ENCODE measurements at places on chromosomes 6 and 20.

- no peak for DNase-seq
These were observed 19.5 kb downstream of the SF3B5 start for GRCh38 chr6:144075875-144076274.

GRCh38 chr20:22866812-22867341 is 168.2 kb upstream of the SSTR4 start:
- no peak for DNase-seq

GRCh38 chr6:1773700-1774099 is 164.0 kb downstream of the FOXC1 start:
- no peak for DNase-seq

DNA sequence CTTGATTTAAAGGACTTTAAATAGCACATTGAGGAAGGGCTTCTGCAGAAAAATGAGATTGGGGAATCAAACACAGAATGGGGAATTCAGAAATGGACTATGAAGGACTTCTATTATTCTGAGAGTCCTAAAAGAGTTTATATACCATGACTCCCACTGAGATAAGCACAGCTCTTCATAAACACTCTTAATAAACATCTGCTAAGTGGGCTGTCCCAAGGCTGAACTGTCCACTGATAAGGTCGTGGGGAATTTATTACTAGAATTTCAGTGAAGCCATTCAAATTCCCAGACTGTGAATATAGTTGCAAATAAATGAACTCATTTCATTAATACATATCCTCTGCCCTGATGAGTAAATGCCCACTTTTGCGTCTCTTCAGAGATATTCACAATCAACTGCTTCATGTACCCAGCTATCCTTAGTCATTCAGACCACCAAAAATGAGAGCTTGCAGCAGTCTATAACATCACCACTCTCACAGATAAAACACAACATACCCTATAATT is 468.2 kb upstream of the RUNX2 start:
- no peak for DNase-seq

DNA sequence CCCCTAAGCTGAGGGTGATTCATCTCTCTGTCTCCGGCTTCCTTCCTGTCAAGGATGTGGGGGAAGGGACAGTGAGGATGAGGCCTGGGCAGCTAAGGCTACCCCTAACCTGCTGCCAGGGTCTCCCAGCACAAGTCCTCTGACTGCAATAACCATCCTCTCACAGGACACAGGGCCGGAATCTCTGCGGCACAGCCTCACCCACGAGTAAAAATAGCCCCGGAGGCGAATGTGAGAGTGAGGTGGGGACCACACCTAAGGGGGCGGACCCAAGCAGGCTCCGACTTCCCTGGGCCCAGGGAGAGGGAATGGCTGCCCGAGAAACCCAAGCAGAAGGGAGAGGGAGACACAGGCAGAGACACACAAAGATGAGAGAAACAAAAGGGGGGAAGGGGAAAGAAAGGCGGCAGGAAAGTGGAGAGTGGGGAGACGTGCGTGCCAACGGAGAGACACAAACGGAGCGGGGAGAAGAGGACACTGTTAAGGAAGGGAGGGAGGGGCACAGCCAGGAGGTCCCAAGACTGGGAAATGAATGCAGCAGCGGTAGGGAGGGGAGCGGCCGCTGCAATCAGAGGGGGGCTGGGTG is 1.4 kb downstream of the CLIC1 start:
- DNase-seq = no peak

- no peak for DNase-seq
These were observed 27.3 kb upstream of the SPDEF start for GRCh38 chr6:34583461-34583860.

DNA sequence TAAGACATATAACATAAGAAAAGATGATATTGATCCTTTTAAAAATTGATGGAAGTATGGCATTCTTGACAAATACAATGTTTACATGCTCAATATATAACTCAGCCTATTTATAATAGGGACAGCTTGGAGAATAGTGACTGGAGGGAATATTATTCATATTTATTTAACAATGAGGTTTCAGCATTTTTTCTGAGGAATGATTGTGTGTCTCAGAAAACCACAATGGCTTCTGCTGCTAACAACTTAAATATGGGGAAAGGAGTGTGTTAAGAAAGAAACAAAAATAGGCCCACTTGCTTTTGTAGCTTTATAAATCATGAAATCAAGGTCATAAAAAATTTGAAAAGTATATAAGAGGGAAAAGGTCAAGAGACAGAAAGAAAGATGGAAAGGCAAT is 163.2 kb upstream of the TBX18 start:
- no peak for DNase-seq

GRCh38 chr6:36223706-36224105 is 27.2 kb downstream of the BRPF3 start:
- no peak for DNase-seq

- no peak for DNase-seq
These were observed 58.1 kb upstream of the AFDN start for GRCh38 chr6:167768471-167769215.

- no peak for DNase-seq
These were observed 176.9 kb upstream of the SUPT3H start for GRCh38 chr6:45554591-45554990.

DNA sequence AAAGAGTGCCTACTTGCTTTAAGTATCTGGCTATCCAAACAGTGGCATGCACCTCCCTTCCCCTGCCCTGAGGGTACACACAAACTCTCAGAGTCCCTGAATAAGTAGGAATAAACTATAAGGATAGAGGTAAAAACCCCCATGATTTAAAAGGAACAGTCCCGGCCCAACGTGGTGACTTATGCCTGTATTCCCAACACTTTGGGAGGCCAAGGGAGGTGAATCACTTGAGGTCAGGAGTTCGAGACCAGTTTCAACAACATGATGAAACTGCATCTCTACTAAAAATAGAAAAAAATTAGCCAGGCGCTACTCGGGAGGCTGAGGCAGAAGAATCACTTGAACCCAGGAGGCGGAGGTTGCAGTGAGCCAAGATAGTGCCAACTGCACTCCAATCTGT is 22.2 kb downstream of the SAMHD1 start:
- no peak for DNase-seq

- DNase-seq = peak; percentile 29
These were observed 74.0 kb upstream of the MYL9 start for GRCh38 chr20:36467076-36467999.

DNA sequence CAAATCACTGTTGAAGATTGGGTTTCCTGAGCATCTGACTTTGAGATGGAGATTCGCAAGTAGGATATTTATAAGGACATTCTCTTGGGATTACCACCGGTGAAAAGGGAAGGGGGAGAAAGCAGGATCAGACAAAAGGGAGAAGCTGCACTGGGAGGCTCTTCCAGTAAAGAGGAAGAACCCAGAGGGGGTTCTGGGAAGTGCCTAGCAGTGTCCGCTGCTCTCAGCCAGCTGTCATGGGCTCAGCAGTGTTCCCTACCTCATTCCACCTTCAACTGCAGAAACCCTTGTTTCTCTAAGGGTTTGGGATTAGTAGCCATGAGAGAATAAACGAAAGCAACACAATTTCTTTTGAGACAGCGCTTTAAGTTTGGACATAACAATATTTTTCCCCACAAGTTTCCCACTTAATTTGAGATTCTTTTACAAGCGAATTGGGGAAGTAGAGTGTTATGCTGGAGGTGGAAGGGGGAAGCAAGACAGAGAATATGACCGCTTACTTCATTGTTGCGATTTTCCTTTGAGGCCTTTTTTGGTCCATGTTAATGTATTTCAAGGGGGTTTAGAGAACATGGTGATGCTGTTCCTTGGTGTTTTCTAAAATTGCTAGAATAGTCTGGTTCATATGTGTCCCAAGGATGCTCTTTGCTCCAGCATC is 154.5 kb upstream of the SCGN start:
- no peak for DNase-seq

- DNase-seq = peak; percentile 83
These were observed at the start of gene VARS1 for GRCh38 chr6:31795616-31796298. VARS1 (minus strand) TSS chr6:31795752; CDS start chr6:31795217, 535 bp downstream.

DNA sequence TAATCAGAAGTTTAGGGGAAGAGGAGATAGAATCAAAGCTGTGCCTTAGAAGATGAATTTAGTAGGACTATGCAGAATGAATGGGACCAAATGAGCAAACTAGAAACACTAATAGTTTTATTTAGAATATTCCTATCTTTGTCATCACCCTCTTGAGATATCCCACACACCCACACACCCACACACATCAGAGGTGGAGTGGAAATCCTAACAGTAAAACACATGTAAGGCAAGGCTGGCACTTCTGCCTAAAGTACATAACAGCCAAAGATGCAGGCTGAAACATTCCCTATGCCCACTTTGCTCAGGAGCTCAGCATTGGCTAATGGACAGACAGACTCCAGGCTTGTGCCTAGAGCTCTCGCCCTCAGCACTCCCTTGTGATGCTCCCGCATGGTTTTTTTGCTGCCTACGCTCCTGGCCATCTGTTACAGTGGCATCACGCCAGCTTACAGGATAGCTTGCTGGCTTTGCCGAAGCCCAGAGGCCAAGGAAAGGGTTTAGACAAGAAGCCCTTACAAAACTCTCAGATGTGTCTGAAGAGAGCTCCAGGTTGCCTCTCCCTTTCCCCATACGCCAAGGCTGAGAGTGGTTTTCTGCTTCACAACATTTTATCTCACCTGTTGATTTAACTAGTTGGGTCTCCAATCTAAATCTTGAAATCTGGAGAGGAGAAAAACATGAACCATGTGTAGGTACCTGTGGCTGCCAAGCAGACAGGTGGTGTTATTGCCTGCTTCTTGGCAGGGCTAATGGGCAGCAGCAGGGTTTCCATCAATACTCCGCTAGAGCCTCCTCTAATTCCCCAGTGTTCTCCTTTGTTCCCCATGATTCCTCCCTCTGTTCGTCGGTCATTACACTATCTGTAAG is 282.6 kb upstream of the ID4 start:
- DNase-seq = no peak

DNA sequence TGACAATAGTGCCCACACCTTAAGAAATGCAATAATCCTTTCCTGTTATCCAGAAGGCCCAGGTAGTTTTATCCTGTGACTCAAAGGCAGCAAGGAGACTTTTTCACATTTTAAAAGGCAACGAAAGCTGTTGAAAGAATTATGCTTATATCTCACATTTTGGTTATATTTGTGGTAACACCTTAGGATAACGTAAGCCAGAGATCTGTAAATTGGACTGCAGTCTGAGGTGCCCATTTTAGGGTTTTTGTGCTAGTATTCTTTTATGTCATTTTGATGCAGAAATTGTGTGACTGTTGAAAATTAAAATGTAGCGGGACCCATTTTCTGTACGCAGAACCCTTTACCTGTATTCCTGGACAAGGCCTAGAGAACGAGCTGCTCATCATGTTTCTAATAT is 24.3 kb upstream of the MTHFD1L start:
- no peak for DNase-seq

GRCh38 chr6:20687494-20687893 is 153.2 kb downstream of the CDKAL1 start:
- no peak for DNase-seq

- no peak for DNase-seq
These were observed 136.2 kb downstream of the GMPR start for GRCh38 chr6:16374461-16375200.

DNA sequence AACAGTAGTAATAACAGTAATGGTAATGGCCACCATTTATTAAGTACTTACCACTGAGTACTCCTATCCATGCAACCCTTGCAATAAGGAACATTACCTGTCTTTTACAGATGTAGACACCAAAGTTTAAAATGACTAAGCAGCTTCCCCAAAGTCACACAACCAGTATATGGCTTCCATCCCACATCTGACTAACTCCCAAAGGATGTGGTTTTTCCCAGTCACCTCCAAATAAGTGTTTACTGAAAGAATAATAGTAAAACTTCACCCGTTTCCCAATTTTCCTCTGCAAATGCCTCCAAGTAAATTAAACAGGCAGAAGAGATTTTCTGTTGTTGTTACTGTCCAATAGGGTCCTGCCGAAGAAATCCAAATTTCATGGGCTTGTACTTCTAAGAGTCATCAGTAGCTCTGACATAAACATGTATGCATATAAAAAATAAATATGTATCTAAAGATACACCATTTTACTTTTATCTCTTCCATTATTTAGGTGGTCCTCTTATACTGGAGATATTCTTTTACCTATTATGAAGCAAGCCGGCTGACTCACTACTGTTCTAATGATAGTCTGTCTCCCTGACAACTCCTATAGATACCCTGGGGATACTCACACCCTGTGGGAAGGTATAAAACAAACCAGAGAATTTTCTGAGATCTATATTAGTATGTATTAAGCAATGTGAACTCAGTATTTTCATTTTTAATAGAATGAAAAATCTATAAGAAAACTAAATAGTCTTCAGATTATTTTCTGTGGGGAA is 77.9 kb upstream of the ID4 start:
- no peak for DNase-seq

DNA sequence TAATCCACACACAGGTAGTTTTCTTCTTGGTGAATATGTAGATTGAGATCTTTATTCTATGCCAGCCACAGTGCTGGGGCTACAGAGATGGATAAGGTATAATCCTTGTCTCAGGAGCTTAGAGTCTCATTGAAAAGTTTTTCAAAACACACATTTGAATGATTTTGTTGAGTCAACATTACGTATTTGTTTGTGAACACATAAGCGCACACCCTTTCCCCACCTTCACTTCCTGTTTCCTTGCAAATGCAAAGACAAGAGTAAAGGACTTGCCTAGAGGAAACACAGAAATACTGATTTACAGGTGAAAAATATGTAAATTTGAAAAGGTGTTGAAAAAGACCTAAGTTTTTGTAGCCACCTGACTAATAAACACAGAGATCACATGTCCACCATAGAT is 27.8 kb downstream of the VAPB start:
- DNase-seq = no peak

- DNase-seq = no peak
These were observed 22.8 kb downstream of the CST5 start for GRCh38 chr20:23856736-23857135.

All from anterior cingulate cortex (tissue), 58 donors.